ENCODE measurements at places on chromosomes 11 and 22.

GRCh38 chr22:17770180-17771077, 3.8 kb downstream of the BID start:
- no peak for DNase-seq

- DNase-seq: no peak
Measured at GRCh38 chr22:23789638-23790037, 2.9 kb downstream of the SMARCB1 start.

DNA sequence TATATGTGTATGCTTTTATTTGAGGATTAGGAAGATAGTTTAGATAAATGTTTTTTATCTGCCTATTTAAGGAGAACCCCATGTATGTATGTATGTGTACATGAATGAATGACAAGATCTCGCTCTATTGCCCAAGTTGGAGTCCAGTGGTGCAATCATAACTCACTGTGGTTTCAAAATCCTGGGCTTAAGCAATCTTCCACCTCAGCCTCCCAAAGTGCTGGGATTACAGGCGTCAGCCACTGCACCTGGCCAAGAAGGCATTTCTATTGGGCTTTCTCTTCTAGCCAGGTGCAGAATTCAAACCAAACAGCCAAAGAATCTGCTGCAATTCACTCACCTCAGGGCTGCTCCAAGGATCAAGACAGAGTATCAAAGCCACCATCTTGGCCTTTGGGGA, 25.5 kb upstream of the DGKZ start:
- no peak for DNase-seq

GRCh38 chr11:116842909-116843308, 5.5 kb upstream of the APOA1 start:
- no peak for DNase-seq

- no peak for DNase-seq
Measured at GRCh38 chr11:47354913-47355282, 2.4 kb upstream of the MYBPC3 start.

DNA sequence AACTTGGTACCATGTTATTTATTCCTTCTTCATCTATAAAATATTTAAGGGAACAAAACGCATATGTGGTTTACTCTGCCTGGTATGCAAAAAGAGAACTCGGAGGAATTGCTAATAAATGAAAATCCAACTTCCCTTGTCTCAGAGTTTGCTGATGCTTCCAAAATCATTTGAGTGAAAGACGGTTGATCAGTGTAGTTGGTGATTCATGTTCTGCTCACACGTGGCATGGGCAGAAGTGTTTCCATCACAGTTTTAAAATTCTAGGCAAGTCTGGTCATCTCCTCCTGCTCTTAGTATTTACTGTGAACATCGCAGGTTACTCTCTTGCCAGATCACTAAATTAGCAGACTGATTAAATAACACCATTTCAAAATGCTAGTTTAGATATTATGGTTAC, 11.9 kb upstream of the PARVB start:
- DNase-seq: no peak
